K562 (cell line): ENCODE measurements at places on chromosomes 13 and 19. TPM values are rescaled to one million over a fixed set of nuclear protein-coding genes. Genes with fewer than 3 reads are reported as not detected.
A peak's percentile ranks its signal among the peaks of the same experiment; 100 is the strongest.

LRRC63 gene
- 0.16 and 0.18 TPM in 2 replicates for total RNA-seq

ZNF418 gene
- total RNA-seq: 0.29 and 0.58 TPM in 2 replicates

ZNF625 gene
- 0.09 and 0.13 TPM in 2 replicates for total RNA-seq

GNA15 gene
- 0.13 and 0.24 TPM in 2 replicates for total RNA-seq

PROZ gene
- not detected in 2 replicates for total RNA-seq

ZNF610 gene
- total RNA-seq: not detected in 2 replicates

LMO7 gene
- total RNA-seq: 1.7 and 2.5 TPM in 2 replicates

- no peak for DNase-seq
Observed at GRCh38 chr13:45941261-45941660, 89.7 kb upstream of the SIAH3 start.

- no peak for DNase-seq
Observed at GRCh38 chr13:109422161-109422560, 364.2 kb downstream of the IRS2 start.

- peak; percentile 95 for DNase-seq
Observed at GRCh38 chr19:9309974-9310446, 372 bp upstream of the ZNF699 start.

GRCh38 chr19:15170345-15170744 lies 30.4 kb downstream of the NOTCH3 start:
- DNase-seq: peak; percentile 87

GRCh38 chr13:99404005-99404755 lies 97.0 kb upstream of the GPR183 start:
- DNase-seq: no peak

DNA sequence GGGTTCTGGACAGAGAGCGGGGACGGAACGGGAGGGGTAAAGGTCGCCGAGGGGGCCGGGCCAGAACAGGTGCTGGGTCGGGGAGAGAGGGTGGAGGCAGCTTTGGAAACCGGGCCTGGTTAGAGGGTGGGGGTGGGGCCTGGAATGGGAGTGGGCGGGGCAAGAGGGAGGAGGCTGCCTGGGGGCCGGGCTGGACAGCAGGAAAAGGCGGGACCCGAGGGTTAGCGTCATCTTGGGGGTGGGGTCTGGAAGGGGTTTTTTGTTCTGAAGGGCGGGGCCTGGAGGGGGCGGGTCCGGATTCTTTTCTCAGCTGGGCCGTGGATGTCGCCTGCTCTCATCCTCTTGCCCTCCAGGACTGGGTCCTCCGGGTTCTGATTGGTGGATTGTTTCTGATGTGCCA lies 4.3 kb upstream of the ZNF813 start:
- DNase-seq: peak; percentile 60

- DNase-seq: no peak
Observed at GRCh38 chr13:51044023-51044665, 66.9 kb downstream of the C13orf42 start.

DNA sequence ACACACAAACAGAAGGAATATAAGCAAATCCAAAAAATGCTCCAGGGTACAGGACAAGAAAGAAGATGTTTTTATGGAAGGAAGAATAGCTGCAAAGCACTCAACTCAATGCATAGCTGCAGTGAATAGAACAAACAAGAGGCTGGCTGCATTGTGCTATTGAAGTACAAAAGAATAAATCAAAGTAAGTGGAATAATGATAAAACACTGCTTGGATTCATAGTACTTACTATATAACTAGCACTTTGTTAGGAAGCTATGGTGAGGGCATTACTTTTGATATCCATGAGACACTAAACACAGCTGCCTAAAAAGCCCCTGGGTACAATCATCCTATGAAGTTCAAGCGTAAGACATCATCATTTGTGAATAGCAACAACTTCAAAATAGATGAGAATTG lies 350.1 kb downstream of the PCDH9 start:
- DNase-seq: no peak

DNA sequence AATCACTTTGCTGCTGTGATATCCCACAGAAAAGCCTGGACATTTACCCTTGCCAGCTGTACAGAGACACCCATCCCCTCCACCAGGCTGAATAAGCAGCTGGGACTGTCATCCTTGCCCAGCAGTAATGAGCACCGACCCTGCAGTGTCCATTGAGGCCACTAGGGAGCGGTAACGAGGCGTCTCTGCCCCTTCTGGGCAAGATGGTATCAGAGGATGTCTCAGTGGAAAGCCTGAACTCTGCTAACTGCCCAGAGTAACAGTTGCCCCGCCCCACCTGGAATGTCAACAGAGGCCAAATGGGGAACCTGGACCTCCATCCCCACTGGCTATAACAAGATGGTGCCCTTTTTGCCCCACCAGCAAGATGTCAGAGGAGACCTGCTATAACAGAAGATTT lies 22.8 kb upstream of the CEACAM20 start:
- peak; percentile 70 for DNase-seq

DNA sequence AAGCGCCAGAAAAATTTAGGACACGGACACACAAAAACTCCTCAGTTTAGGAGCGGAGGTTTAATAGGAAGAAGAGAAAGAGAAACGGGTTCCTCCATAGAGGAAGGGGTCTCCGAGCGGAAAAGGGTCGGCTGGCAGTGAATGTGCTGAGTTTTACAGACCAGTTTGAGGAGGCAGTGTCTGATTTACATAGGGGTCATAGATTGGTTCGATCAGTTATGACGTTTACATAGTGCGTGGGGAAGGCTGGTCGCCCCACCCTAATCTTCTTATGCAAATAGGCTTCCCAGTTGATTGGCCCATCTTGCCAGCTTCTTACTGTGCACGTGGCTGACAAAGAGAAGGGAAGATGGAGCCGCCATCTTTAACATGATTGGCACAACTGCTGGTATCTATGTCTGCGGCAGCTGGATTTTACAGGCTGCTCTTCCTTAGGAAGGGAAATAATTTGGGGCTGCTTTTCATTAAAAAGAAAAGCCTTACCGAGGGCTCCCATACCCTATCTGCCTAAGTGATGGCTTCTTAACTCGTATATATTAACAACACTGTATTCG lies 1.2 kb upstream of the ZNF225 start:
- DNase-seq: no peak

- peak; percentile 11 for DNase-seq
Observed at GRCh38 chr13:44174769-44175425, 198.7 kb upstream of the SERP2 start.

DNA sequence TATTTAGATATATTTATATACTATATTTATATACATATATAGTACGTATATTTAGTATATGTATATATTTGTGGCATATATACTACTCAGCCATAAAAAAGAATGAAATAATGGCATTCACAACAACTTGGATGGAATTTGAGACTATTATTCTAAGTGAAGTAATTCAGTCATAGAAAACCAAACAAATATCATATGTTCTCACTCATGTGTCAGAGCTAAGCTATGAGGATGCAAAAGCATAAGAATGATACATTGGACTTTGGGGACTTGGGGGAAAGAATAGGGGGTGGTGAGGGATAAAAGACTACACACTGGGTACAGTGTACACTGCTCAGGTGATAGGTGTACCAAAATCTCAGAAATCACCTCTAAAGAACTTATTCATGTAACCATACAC lies 1015.7 kb downstream of the EFNB2 start:
- no peak for DNase-seq

DNA sequence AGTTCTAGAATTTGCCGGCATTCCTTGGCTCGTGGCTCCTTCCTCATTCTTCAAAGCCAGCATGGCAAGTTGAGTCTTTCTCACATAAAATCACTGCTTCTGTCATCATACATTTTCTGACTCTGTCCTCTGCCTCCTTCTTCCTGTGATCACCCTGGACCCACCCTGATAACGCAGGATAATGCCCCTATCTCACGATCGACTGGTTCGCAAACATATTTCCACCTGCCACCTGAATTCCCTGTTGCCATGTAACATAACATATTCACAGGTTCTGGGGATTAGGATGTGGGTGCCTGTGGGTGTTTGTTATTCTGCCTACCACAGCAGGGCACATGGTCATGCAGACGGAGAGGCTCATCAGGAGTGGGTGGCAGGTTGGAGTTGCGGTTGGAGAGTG lies 177.7 kb downstream of the NHLRC3 start:
- DNase-seq: no peak

GRCh38 chr13:51311231-51311630 lies 28.3 kb upstream of the SERPINE3 start:
- DNase-seq: no peak
